Esophagus squamous epithelium (tissue), 5 donors: ENCODE measurements at places on chromosomes 6 and 20.

DNA sequence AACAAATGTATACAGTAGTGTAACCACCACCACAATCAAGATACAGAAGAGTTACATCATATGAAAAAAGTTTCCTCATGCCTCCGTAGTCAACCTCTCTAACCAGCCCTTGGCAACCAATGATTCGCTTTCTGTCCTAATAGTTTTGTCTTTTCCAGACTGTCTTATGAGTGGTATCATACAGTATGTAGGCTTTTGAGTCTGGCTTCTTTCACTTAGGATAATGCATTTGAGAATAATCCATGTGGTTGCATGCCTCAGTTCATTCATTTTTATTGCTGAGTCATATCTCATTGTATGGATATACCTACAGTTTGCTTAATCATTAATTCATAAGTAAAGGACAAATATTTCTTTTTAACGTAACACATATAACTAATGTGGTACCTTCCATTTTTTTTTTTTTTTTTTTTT is 86.4 kb upstream of the RIPOR2 start:
- DNase-seq, result no peak

DNA sequence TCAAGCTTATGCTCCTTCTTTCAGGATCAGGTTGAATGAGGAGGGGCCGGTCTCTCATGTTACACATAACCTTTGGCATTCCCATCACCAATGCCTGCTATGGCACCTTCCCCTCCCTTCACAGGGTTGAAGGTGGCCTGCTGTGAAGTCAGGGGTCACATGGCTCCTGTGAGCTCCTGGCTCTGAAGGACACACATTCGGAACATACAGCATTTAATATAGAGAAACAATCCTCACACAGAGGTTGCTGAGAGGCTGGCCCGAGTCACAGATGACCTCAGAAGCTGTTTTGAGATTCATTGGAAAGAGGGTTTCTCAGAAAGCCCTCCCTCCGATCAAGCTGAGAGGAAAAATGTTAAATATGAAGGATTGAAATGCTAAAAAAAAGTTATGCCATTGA is 82.1 kb downstream of the PSMG4 start:
- DNase-seq, result no peak

DNA sequence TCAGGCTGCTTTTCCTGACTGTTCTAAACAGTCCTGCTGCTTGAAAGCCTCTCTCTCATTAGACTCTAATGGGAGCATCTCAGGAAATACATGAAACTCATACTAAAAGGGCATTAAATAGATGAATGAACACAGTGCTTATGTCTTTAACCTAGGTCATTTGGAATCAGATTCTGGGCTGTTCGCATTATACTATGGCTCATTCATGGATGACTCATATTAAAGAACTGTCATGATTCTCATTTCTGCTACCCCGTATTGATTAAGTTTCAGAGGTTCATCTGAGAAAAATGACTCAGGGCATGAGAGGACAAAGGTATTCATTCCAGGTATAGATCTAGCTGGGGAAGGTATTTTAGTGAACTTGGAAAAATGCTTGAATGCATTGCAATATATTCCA is 335.5 kb downstream of the GJA1 start:
- no peak for DNase-seq

- DNase-seq, result no peak
Observed at GRCh38 chr6:138817799-138818198, 21.9 kb downstream of the ECT2L start.

DNA sequence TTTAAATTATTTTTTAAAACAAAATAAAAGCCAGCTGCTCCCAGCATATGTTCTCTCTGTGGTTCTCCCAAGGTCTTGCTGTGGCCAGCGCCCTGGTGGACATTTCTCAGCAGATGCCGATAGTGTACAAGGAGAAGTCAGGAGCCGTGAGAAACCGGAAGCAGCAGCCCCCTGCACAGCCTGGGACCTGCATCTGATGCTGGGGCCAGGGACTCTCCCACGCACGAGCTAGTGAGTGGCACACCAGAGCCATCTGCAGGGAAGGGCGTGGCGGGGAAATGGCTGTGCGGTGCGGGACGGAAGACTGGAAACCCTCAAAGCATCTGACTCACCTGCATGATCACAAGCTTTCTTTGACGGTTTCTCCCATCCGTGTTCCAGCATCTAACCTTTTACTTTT is 16.5 kb downstream of the GFRA4 start:
- no peak for DNase-seq

DNA sequence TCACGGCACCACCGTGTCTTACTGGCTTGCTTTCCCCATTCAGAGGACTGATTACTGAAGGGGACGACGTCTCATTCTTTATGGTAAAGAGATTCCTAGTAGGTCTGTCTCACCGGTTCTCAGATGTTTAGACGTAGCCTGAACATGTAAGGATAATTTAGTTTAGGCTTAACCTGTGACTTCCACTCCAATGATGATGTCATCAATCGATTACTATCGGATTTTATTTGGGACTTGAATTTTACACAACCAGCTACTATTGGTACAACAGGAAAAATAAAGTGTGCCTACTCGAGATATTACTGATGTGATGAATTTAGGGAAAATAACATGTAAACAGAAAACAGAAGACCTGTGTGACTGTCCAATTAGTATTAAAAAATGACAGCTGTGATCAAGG is 4.5 kb upstream of the SSR1 start:
- no peak for DNase-seq

- no peak for DNase-seq
Observed at GRCh38 chr6:3788408-3789017, 37.0 kb upstream of the PXDC1 start.

- no peak for DNase-seq
Observed at GRCh38 chr20:43936104-43936770, 21.6 kb downstream of the TOX2 start.

DNA sequence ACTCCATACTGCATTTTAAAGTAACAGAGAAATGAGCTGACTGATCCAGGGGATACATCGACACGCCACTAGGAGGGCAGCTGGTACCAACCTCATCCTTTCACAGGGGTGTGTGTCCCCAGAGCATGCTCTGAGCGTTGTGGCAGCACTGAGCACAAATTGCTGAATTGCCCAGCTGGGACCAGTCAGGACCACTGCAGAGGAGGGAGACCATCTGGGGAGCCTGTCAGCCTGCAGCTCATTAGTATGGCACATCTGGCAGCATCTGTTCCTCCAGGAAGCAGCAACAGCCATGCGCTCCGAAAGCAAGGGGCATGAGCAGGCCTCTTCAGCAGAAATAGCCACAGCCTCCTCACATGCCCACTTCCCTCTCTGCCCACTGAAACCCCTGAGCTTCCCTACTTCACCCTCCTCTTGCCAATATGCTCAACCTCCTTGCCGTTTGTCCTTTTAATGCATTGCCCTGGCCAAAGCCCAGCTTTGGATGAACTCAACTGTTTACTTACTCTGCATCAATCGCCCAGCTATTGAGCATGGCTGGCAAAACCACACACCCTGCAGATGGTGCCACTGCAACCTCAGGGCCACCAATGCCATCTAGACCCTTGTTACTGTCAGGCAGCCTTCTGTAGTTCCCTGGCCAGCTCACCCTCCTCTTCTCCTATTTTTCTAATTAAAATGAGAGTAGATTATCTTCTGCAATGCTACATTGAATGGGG is 77.6 kb upstream of the NEDD9 start:
- no peak for DNase-seq

- no peak for DNase-seq
Observed at GRCh38 chr20:63434599-63435378, 37.7 kb downstream of the KCNQ2 start.

- DNase-seq, result no peak
Observed at GRCh38 chr20:9995510-9996272, 39.1 kb upstream of the ANKEF1 start.

GRCh38 chr20:57469418-57470211 is 55.3 kb downstream of the CTCFL start:
- no peak for DNase-seq

GRCh38 chr6:5630636-5631035 is 369.3 kb downstream of the FARS2 start:
- DNase-seq, result no peak

DNA sequence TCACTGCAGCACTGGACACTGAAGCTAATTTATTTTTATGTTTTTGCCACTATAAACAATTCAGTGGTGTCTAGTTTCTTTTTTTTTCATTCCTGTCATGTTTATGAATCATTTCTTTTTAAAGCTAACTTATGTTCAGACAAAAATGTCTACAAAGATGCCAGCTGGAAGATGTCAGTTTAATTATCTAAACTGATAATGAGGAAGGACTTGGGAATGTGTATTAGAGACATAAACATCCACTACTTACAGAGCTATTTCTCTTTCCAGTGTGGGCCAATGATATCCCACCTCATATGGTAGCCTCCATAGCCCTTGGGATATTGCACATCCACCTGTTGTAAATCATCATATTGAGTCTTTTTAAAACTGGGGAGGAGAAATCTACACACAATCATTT is 132.1 kb upstream of the FAM184A start:
- DNase-seq, result no peak

DNA sequence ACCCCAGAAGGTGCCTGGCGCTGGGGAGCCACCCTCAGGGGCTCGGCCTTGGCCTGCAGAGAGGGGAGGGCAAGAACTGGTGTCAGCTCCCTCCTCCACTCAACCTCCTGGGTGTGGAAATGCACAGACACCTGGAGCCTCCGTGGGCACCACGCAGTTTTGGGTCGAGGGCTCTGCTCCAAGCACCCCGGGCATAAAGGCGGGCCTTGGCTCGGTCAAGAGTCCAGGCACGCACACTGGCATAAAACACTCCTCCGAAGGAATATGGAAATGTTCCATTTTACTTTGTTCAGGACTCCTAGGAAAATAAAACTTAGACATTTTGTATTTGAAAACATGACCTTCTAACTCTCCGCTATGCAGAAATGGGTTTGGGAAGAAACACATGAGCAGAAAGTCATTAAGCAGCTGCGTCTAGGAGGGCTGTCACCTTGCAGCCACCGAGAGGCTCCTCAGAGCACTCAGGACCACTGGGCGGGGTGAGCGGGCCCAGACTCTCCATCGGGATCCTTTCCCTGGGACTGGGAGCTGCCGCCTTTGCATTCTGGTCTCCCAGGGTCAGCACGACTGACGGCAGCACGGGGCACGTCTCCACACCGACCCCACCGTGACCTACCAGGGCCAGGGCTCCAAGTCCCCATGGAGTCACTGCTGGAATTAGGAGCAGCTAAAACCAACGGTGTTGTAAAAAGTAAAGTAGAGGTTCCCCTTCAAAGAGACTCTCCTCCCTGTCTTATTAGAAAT is 46.0 kb upstream of the DACT2 start:
- no peak for DNase-seq

DNA sequence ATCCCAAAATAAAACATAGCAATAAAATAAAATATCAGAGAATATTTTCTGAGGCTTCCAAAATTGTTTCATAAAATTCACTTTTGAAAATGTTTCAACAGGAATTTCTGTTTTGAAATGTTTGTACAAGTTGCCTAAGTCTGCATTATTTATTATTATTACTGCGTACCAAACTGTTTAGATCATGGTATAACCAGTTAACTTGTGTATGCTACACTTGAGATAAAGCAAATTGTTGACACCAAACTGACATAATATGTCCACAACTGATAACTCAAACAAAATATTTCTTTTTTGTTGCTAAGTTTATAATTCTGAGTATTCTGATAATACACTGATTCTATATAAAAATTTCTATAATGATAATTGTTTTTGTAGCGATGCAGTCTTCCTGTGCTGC is 531.8 kb upstream of the EYS start:
- DNase-seq, result no peak

GRCh38 chr6:35736982-35737412 is at the start of gene ARMC12:
Gene ARMC12 (plus strand): TSS chr6:35737032. CDS start chr6:35737109, 77 bp downstream.
- no peak for DNase-seq

DNA sequence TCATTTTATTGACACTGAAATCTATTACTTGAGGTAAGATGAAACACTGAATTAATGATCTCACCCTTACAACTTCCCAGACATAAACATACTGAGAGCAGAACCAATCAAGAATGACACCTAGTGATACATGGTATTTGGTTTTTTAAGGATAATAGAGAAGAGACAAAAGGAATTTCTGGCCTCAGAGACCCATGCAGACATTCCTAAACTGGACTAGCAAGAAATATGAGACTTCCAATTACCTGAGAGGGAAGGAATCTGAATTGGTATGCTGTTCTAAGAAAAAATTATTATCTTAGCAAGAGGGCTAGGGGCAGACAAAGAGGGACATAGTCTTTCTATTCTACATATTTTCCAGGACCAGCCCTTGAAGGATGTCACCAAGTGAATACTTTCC is 141.1 kb downstream of the BMP5 start:
- no peak for DNase-seq

GRCh38 chr6:150093397-150093796 is 24.5 kb upstream of the ULBP3 start:
- DNase-seq, result no peak

DNA sequence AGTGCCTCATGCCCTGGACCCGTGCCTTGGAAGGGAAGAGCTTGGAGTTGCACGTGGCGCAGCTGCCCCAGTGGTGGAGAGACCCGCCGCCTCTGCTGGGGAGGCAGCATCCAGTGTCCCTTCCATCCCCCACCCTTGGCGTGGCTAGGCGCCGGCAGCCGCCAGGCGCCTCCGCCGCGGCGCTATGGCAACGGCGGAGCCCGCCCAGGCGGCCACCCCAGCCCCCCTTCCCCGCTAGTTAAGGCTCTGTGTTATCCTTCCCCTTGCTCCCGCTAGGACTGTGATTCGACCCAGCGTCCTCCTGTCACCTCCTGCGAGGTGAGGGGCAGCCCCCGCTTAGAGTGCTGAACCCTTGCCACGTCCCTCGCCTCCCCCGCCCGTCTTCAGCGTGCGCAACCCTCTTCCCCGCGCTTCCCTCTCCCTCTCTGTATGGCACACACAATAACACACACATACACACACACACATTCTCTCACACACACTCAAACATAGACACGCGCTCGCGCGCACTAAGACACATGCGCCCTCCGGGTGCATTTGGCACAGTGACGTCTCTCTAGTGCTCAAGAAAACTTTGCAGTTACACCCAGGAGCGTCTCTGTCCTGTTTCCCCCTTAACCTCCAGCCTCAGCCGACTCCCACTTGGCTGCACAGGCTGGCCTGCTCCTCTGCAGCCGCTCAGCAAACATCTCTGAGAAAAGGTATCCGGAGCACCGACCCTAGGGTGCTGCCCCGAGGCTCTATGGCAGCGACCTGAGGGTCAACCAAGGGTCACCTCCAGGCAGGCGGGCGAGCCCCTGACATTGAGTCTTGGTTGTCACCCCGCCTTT is 8.5 kb downstream of the GRIK2 start:
- no peak for DNase-seq

DNA sequence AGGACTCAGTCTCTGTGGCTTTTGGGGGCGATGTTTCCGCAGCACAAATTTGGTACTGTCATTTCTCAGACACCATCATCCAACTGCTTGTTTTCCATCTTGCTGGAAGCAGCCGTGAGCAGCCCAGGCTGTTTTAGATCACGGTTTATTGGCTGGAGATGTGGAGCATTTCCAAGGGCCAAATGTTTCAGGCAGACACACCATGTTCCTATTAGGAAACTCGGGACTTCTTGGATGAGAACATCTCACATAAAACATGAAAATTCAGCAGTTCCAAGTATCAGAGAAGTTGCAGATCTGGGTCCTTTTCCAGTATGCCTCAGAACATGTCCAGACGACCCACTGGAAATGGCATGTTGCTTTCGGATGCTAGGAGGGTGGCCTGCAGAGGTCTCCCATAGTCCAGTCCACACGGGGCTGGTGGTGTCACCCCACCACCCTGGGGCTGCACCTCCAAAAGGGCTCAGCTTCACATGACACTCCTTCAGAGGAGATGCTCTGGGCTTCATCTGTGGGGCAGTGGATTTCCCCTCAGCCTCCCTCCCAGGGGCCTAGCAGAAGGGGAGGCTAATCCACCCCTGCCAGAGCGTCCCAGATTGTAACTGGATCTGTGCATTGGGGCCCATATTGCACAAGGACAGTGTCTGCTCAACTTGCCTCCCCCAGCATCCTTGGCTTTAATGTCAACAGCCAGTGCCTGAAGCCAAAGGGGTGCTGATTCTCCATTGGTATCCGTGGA is 176.3 kb downstream of the SCP2D1 start:
- no peak for DNase-seq
